ENCODE measurements at places on chromosomes 6 and 20. TPM values are rescaled to one million over a fixed set of nuclear protein-coding genes. Genes with fewer than 3 reads are reported as not detected.

- no peak overlapping the region for H3K27ac ChIP-seq
- no peaks in the 10 kb centered on the region for H3K4me1 ChIP-seq
- no peaks in the 10 kb centered on the region for H3K36me3 ChIP-seq
Measured at GRCh38 chr6:113457198-113457597, 399.9 kb upstream of the MARCKS start.

GABRR2 gene
- 1.2 TPM for total RNA-seq

DNA sequence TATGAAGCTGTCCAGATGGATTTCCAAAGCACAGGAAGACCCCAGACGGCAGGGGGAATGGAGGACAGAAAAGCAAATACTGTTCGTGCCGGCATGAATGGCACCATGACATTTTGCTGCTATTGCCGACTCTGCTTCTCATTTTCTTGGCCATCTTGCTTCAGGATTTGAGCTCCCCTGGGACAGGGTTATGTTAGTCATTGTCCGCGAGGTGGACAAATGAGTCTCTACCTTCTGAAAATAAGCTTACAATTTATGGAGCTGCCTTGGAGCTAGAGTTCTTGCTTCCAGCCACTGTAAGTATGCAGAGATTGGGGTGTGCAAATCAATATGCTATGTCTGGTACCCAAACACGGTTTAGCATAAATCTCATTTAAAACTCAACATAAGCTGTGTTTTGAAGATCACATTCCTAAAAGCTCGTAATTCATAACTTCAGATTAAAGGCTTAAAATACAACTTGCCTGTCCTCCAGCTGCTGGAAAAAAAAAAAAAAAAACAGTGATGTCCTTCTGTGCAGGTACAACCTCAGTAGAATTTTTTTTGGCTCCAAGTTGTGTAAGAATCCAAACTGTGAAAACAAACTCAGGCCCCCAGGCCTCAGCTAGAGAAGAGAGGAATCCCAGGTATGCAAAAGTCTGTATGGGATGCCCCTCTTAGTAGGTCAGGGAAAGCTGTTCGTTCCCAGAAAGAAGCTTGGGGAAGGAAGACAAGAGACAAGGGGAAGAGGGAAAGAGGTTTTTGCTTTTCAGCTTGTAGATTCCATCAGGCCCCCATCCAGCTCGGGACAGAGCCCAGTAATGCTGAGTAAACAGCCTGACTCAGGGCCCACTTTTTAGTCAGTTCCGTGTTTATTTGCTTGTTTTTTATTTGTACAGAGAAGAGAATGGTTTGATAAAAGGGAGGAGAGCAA lies 184.2 kb upstream of the FOXA2 start:
- H3K36me3 ChIP-seq = no peaks in the 10 kb centered on the region
- no peak overlapping the region for H3K4me3 ChIP-seq
- H3K4me1 ChIP-seq = peaks cover 6% of the 10 kb centered on the region
- H3K27me3 ChIP-seq = no peaks in the 10 kb centered on the region
- H3K27ac ChIP-seq = no peak overlapping the region
- no peak for DNase-seq

GRCh38 chr6:4809999-4810918 lies 34.1 kb downstream of the CDYL start:
- no peak overlapping the region for H3K4me3 ChIP-seq
- H3K4me1 ChIP-seq = peaks cover 17% of the 10 kb centered on the region
- no peak for DNase-seq
- no peaks in the 10 kb centered on the region for H3K27me3 ChIP-seq
- no peaks in the 10 kb centered on the region for H3K36me3 ChIP-seq
